A673 (cell line): ENCODE measurements at places on chromosomes 2 and 18.

GRCh38 chr2:15700131-15700530, 108.5 kb downstream of the DDX1 start:
- no peak overlapping the region for H3K27ac ChIP-seq
- H3K36me3 ChIP-seq: no peaks in the 10 kb centered on the region
- no peaks in the 10 kb centered on the region for H3K4me1 ChIP-seq
- no peak for DNase-seq
- no peaks in the 10 kb centered on the region for H3K27me3 ChIP-seq
- no peak overlapping the region for H3K4me3 ChIP-seq

DNA sequence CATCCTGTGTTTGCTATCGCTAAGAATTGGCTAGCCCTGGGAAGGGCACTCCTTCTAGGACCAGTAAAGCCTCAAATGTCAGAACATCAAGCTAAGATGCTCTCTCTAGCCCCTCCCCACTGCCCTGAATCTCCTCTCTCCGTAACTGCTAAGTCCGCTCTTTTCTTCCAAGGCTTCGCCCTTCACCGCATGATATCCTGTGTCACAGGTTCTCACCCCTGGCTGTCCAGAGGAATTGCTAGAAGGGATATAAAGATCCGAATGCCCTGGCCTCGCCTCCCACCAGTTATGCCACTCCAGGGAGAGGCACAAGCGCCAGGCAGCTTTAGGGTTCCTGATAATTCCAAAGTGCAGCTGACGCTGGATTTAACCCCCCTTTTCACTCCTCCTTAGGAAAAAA, 17.1 kb upstream of the GPR45 start:
- H3K4me1 ChIP-seq: no peaks in the 10 kb centered on the region
- H3K27me3 ChIP-seq: peaks cover 9% of the 10 kb centered on the region
- H3K36me3 ChIP-seq: no peaks in the 10 kb centered on the region
- no peak for DNase-seq
- no peak overlapping the region for H3K4me3 ChIP-seq

DNA sequence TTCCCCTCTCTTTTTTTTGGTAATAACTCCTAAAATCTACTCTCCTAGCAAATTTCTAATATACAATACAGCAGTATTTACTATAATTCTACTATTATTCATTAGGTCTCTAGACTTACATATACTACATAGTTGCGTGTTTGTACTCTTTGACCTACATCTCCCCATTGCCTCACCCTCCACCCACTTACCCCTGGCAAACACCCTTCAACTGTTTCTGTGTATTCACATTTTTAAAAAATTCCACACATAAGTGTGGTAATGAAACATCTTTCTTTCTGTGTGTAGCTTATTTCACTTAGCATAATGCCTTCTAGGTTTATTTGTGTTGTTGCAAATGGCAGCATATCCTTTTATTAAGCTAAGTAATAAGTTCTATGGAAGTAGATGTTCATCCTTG, 336.0 kb downstream of the CCDC85A start:
- H3K4me3 ChIP-seq: no peak overlapping the region
- DNase-seq: no peak
- no peaks in the 10 kb centered on the region for H3K36me3 ChIP-seq
- H3K4me1 ChIP-seq: peaks cover 3% of the 10 kb centered on the region
- no peaks in the 10 kb centered on the region for H3K27me3 ChIP-seq
- no peak overlapping the region for H3K27ac ChIP-seq

- peaks cover 5% of the 10 kb centered on the region for H3K4me1 ChIP-seq
- H3K4me3 ChIP-seq: no peak overlapping the region
- no peaks in the 10 kb centered on the region for H3K27me3 ChIP-seq
- H3K27ac ChIP-seq: no peak overlapping the region
- H3K36me3 ChIP-seq: peaks cover 5% of the 10 kb centered on the region
- DNase-seq: no peak
Measured at GRCh38 chr2:25332571-25332970, 9.2 kb downstream of the DNMT3A start.

- no peak overlapping the region for H3K4me3 ChIP-seq
- H3K36me3 ChIP-seq: no peaks in the 10 kb centered on the region
- no peaks in the 10 kb centered on the region for H3K27me3 ChIP-seq
- H3K27ac ChIP-seq: no peak overlapping the region
- no peak for DNase-seq
Measured at GRCh38 chr2:20062615-20063545, 11.5 kb upstream of the LAPTM4A start.

DNA sequence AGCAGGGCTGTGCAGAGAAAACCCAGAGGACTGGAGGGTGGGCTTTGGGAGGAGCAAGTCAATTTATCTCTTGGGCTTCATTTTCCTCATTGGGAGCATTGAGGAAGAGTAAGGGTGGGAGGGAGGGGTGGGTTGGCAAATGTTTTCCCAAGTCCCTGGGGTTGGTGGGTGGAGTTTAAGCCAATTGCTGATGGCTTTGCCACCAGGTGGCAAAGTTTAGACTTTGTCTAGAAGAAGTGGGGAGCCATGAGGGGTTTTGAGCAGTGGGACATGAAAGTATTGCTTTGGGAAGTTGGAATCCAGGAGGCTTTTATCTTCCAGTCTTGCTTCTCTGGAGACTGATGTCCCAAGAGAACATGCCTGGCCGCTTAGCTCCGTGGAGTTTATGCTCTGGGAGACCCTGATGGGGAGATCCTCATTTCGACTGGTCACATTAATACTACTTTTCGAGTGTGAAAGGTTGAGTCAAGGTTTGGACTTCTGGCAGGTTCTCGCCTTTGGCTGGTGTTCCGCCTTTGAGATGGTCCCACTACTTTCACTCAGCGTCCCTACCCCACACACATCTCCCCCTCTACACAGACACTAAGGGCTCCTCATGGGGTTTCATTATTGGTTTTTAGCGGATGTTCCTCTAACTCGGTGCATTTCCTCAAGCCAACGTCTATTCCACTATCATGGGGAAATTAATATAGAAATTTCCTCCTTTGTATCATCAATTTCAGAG, 126.7 kb downstream of the PRKCE start:
- H3K27me3 ChIP-seq: no peaks in the 10 kb centered on the region
- no peak overlapping the region for H3K27ac ChIP-seq

- DNase-seq: no peak
- H3K4me3 ChIP-seq: no peak overlapping the region
- H3K27ac ChIP-seq: no peak overlapping the region
- peaks cover 46% of the 10 kb centered on the region for H3K4me1 ChIP-seq
- no peaks in the 10 kb centered on the region for H3K27me3 ChIP-seq
- no peaks in the 10 kb centered on the region for H3K36me3 ChIP-seq
Measured at GRCh38 chr2:237221443-237221842, 135.8 kb downstream of the COPS8 start.

DNA sequence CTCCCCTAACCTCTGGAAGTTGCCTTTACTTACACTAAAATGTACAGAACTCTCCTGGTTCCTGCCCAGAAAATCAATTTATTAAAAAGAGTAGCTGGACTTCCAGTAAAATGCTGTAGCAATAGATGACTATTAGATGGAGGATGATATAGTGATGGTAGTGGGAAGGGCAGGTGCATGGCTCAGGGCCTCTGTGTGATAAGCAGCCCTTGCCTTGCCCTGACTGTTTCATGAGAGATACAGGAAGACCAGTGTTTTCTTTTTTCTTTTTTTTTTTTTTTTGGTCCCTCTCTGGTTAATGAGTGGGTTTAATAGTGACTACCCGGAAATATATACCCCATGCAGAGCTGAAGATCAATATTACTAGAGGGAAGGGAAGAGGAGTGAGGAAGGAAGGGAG, 48.7 kb upstream of the NEDD4L start:
- peaks cover 2% of the 10 kb centered on the region for H3K27me3 ChIP-seq
- no peaks in the 10 kb centered on the region for H3K4me1 ChIP-seq
- H3K36me3 ChIP-seq: no peaks in the 10 kb centered on the region
- H3K4me3 ChIP-seq: no peak overlapping the region
- no peak for DNase-seq

DNA sequence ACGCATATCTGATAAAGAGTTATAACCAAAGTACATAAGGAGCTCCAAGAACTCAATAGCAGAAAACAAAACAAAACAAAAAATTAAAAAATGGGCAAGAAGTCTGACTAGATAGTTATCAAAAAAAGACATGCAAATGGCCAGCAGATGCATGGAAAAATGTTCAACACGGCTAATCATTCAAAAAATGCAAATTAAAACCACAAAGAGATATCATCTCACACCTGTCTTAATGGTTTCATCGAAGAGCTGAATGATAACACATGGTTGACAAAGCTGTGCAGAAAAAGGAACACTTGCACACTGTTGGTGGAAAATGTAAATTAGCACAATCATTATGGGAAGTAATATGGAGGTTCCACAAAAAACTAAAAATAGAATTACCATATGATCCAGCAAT, 751.3 kb upstream of the POU3F3 start:
- H3K36me3 ChIP-seq: no peaks in the 10 kb centered on the region
- H3K4me1 ChIP-seq: no peaks in the 10 kb centered on the region
- no peak overlapping the region for H3K27ac ChIP-seq
- no peak overlapping the region for H3K4me3 ChIP-seq
- DNase-seq: no peak

GRCh38 chr2:124039762-124040291, 14.7 kb downstream of the CNTNAP5 start:
- H3K36me3 ChIP-seq: no peaks in the 10 kb centered on the region
- H3K4me3 ChIP-seq: no peak overlapping the region
- H3K27me3 ChIP-seq: no peaks in the 10 kb centered on the region
- H3K27ac ChIP-seq: no peak overlapping the region

DNA sequence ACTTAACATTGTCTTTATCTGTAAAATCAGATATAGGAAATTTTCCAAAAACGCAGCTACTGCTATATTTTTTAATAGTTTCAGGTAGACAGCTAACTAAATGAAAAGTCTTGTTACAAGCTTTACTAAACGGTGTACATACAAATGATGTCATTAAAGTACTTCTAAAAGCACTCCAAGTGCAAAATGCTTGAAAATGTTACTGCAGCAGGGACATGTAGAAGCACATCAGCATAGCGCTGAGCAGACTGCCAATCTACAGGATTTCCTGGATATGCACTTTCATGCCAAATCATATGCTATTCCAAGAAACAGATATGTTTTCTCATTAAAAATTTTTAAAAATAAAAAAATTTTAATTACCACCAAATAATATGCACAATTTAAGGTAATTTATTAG, 61.7 kb downstream of the SMAD2 start:
- no peaks in the 10 kb centered on the region for H3K4me1 ChIP-seq
- H3K27me3 ChIP-seq: no peaks in the 10 kb centered on the region
- no peak overlapping the region for H3K27ac ChIP-seq
- H3K36me3 ChIP-seq: peaks cover 17% of the 10 kb centered on the region
- no peak overlapping the region for H3K4me3 ChIP-seq

GRCh38 chr2:215940645-215941184, 72.6 kb downstream of the MREG start:
- H3K4me1 ChIP-seq: no peaks in the 10 kb centered on the region
- no peak for DNase-seq
- H3K4me3 ChIP-seq: no peak overlapping the region
- H3K36me3 ChIP-seq: peaks cover 8% of the 10 kb centered on the region
- H3K27ac ChIP-seq: no peak overlapping the region

DNA sequence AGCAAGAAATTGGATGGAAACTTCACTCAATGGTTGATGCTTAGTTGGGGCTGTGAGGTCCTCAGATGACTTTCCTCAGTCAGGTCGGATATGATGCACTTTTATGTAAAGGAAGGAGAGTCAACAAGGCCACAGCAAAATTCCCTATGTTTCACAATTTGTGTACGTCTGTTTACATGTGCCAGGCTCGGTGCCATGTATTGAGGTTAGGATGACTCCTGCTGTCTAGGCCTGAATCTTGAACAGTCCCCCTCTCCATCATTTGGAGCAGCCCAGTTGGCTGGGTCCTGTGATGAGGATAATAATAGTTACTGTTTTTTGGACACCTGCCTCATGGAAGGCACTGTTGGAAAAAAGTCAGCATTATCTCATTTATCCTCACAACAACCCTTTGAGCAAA, 43.1 kb downstream of the VSNL1 start:
- no peak for DNase-seq
- no peak overlapping the region for H3K4me3 ChIP-seq
- no peaks in the 10 kb centered on the region for H3K4me1 ChIP-seq
- H3K27ac ChIP-seq: no peak overlapping the region
- no peaks in the 10 kb centered on the region for H3K27me3 ChIP-seq

GRCh38 chr2:85811180-85812093, 57.6 kb downstream of the ATOH8 start:
- no peaks in the 10 kb centered on the region for H3K4me1 ChIP-seq
- no peak overlapping the region for H3K4me3 ChIP-seq
- DNase-seq: peak; percentile 60
- no peaks in the 10 kb centered on the region for H3K36me3 ChIP-seq
- H3K27ac ChIP-seq: no peak overlapping the region

DNA sequence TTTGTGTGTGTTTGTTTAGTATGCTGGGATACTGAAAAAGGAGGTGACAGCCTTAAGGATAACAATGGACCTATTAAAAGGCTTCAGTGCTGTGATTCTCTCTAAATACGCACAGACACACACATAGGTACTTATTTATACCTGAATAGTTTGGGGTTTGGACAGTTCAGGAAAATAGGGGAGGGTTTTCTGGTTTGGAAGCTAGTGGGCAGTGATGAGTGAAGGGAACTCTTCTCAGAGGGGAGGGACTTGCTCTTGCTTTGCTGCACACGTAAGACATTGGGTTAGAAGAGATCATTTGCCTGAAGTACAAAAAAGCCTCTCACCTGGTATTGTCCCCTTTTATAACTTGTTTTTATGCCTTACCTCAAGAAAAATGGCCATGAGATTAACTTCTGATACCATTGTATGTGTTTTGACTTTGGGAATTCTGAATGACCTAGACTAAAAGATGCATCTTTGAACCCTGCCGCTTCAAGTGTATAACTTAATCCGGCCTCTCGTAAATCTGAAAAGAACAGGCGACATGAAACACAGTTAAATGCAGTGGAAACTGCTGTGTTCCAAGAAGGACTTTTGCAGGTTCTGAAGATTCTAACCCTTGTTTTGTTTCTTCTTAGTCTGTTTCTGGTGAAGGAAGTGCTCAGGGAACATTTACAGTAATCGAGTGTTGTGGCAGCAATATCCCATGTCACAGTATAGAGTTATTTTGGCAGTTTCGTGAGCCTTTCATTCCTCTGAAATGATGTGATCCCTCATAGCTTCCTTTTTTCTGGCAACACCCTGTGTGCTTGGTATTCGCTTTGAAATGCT, 2.5 kb downstream of the CRIM1 start:
- H3K36me3 ChIP-seq: no peaks in the 10 kb centered on the region
- peaks cover 43% of the 10 kb centered on the region for H3K4me1 ChIP-seq
- no peaks in the 10 kb centered on the region for H3K27me3 ChIP-seq
- peak; percentile 75 for DNase-seq
- H3K4me3 ChIP-seq: peak overlapping the region; percentile 83
- H3K27ac ChIP-seq: no peak overlapping the region

DNA sequence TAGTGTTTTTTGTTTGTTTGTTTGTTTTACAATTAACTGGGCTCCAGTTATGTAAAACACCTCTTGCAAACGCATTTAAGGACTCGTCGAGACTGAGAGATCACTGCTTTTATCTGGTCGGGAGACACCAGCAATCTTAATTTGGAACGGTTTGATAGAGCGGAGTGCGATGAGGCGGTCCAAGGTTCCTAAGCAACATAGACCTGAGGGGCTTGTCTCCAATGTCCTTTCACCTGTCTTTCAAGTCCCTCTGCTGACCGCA, 729 bp upstream of the SELENOI start:
- H3K36me3 ChIP-seq: no peaks in the 10 kb centered on the region
- DNase-seq: no peak
- H3K27ac ChIP-seq: peak overlapping the region; percentile 84
- peaks cover 33% of the 10 kb centered on the region for H3K4me1 ChIP-seq

- no peaks in the 10 kb centered on the region for H3K36me3 ChIP-seq
- peaks cover 9% of the 10 kb centered on the region for H3K4me1 ChIP-seq
- no peak for DNase-seq
- peak overlapping the region; percentile 87 for H3K4me3 ChIP-seq
Measured at GRCh38 chr2:26245810-26246209, 1.1 kb downstream of the HADHB start.
